ENCODE measurements at places on chromosomes 5 and 9.
A peak's percentile ranks its signal among the peaks of the same experiment; 100 is the strongest.

DNA sequence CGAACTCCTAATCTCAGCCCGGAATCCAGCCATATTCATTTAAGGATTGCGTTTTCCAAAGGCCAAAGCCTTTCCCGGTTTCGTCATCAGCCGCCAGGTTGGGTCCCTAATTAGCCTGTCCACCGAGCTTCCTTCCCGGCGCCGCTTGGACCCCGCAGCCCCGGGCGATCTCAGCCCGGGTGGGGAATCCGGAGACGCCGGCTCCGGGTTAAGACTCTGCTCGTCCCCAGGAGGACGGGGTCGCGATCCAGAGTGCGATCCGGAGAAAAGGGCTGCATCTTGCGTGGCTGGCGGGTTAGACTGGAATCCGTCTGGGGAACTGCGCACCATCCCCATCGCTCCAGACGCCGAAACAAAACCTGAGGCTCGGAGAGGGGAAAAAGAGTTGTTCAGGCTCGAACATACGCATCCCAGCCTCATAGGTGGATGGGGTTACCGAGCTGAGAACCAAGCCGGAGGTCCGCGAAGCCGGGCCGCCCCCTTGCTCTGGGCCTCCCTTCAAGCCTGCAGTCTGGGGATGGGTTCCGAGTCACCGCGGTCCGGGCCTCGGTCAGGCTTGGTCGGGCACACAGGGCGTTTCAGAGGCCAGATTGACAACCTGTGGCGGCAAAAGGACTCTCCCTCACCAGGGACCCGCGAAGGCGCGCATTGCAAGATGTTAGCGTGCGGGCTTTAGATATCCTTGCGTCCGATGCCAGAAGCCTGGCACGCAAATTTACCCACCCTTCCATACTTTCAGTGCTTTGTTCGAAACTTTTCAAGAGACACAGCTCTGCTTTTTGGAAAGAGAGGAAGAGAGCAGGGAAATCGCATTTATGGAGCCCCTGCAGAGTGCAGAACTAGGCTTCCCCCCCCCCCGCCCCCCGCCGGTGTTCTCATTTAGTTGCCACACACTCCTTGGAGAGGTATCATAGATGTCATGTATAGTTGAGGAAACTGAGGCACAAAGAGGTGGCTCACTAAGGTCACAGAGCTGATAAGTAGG lies 7.9 kb downstream of the MSX2 start:
- DNase-seq, result no peak

DNA sequence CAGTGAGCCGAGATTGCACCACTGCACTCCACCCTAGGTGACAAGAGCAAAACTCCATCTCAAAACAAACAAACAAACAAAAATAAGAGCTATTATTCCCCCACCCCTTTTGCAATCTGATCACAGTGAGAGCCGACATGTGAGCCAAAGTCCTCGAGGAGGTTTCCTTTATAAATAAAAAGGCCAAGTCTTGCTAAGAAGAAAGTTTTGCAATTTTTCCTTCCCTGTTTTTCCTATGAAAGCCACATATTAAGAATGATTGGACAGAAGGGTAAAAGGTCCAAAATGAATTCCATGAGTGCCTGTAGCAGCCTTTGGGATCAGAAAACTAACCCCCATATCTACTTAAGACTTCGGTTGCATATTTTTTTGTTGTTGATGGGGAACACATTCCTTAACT lies 179.7 kb downstream of the TSSK1B start:
- DNase-seq, result no peak

GRCh38 chr5:180644129-180644824 lies 5.1 kb downstream of the FLT4 start:
- DNase-seq, result no peak

DNA sequence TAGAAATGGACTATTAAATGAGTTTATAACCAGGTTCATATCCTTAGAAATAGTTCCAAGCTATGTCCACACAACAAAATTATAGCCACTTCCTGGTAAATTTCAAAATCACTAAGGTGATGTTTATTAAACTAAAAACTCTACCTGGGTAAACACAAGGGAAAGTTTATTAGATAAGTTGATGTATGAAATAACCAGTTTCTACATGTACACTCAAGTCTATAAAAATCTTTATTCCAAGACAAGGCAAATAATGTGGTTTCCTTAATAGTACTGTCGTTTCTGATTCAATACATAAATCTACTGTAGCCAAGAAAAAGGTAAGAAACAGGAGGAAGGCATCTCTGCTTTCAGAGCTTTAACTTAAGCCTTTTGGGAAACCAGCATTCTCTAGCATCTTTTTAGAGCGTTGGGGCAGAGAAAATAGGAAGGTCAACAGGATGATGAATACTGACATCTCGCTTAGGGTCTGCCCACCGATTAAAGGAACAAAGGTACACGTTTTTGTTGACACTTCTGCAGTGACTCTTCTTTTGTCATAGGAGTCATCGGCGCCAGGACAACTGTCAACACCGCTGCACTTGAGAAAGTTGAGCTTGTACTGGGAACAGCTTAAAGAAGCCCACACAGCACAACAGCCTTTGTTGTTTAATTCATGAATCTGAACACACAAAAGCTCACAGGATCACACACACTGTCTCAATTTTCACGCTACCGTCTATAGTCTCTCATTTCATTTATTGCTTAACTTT lies 513.6 kb downstream of the SLCO4C1 start:
- no peak for DNase-seq

GRCh38 chr5:1330847-1331831 lies 13.8 kb downstream of the CLPTM1L start:
- no peak for DNase-seq

- no peak for DNase-seq
Measured at GRCh38 chr9:2127486-2127885, 112.3 kb downstream of the SMARCA2 start.

DNA sequence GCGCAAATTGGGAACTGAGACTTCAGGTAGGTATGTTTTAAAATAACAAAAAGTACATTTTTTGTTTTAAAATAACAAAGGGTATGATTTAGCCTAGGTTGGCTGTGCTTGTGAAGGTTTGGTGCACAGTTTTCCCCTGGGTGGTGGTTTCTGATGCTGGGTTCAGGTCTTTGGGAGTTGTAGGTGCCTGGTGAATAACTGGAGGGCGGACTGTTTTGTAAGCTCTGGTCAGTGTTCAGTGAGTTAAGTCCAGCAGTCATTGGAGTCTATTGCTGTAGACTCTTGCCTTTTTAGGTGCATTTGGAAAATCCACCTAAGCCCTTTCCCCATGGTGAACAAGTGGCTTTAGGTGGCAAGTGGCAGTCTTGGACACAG lies 43.9 kb downstream of the RAI14 start:
- no peak for DNase-seq

DNA sequence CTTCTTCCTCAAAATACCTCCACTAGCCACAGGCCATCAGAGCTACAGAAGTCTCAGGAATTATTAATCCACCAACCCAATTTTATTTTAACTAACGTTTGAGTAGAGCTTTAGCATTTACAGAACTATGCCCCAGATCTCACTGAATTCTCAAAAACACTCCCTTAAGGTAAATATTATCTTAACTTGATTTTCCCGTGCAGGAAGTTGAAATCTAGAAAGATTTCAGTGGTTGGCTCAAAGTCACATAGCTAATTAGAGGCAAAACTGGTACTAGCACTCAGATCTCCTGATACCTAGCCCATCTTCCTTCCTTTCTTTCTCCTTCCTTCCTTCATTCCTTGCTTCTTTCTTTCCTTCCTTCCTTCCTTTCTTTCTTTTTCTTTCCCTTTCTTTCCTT lies 298.3 kb downstream of the ENC1 start:
- DNase-seq, result no peak

- no peak for DNase-seq
Measured at GRCh38 chr9:4839470-4839912, 46.7 kb downstream of the RCL1 start.

DNA sequence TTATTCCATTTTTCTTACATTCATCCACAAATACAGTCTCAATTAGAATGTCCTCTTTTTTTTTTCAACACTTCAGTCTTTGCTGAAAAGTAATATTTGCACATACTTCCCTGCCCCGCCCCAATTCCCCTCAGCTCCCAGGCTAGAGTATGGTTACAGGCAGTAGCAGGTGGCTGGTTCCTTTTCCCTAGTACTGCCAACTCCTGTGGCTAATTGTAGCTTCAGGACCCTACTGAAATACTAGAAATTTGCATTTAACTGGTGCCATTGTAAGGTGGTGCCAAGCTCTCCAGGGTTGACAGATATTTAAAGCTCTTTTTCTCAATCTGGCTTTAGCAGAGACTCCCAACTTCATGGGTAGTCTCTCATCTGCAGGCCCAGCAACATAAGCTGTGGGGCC lies 80.3 kb downstream of the FAM81B start:
- peak; percentile 3 for DNase-seq

DNA sequence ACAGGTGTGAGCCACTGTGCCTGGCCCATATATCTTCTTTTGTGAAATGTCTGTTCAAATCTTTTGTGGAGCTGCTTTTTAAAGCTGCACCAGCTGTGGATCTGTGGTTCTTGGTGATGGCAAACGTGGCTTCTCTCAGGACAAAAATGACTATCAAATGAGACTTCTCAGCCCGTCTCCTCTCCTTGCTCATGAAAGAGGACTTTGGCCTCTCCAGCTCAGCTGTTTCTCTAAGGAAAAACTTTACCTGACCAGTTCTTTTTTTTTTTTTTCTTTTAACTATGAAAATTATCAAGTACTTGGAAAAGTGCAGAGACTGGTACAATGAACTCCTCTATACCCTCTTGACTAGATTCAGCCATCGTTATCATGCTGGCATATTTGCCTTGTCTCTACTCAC lies 44.8 kb downstream of the RALGPS1 start:
- no peak for DNase-seq

DNA sequence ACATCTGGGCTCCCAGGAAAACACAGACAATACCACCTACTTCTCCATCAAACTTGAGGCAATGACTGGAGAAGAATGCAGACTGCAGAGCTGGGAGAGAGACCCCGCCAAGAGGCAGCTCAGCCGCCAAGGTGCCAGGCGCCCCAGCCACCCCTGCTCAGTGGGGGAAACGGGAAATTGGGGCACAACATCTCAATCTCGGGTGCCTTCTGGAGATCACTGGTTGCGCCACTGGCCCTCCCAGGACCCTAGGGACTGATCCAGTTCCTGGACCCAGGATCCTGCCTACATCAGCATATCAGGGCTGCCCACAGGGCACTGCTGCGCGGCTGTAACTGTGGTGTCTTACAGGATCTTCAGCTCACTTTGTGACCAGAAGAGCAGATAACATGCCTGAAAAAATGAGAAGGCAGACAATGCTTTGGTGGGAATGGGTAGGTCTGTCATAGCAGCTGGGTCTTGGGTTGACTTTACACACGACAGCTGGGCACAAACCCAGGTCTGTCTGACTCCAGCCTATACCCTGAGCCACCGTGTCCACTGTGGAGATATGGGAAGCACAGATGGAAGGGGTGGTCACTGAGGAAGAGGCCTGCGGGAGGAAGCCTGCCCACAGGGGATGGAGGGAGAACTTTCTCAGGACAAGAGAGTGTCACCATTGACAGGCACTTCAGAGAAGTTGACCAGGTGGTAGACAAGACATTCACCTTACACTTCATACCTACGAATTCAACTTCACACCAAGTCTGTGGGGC lies 135.2 kb upstream of the RAPGEF1 start:
- DNase-seq, result no peak

DNA sequence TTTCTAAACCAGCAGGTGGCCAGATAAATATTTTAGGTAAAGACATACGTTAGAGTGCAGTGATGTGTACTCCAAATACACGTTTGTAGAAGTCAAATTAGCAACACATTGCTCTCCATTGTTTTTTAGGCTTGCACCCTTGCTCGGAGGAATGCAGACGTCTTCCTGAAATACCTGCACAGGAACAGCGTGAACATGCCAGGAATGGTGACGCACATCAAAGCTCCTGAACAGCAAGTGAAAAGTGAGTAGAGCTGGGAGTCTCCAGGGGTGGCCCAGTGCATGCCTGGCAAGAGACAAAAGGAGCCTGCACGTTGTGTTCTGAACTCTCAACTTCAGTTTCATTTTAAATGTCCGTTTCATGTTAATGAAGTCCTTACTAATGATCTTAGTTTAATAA lies 207.5 kb upstream of the OTULINL start:
- no peak for DNase-seq

GRCh38 chr9:25678846-25679360 lies 659 bp upstream of the TUSC1 start:
- no peak for DNase-seq

DNA sequence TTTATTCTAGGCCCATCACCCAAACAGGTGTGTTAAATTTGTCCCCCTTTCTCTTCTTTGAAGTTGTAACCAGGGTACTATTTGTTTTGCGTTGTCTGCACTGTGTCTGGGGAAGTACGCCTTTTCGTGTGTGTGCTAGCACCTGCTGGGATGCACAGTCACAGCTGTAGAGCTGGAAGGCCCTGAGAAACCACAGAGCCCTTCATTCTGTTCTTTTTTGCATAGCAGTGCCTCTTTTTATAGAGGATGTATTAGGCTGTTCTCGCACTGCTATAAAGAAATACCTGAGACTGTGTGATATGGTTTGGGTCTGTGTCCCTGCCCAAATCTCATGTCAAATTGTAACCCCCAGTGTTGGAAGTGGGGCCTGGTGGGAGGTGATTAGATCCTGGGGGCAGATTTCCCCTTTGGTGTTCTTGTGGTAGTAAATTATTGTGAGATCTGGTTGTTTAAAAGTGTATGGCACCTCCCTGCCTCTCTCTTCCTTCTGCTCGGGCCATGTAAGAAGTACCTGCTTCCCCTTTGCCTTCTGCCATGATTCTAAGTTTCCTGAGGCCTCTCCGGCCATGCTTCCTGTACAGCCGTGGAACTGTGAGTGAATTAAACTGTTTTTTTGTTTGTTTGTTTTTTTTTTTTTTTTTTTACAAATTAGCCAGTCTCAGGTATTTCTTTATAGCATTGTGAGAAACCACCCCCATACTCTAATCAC lies 14.0 kb downstream of the SEC61B start:
- no peak for DNase-seq

All from muscle of arm (tissue), 14 donors.